ENCODE measurements at places on chromosomes 1 and 21. TPM values are rescaled to one million over a fixed set of nuclear protein-coding genes. Genes with fewer than 3 reads are reported as not detected.

Gene BMP8A
- total RNA-seq: 0.83 TPM

Gene OR2L5
- not detected for total RNA-seq

Gene NUF2
- total RNA-seq: 0.36 TPM

- DNase-seq: peak; percentile 90
Measured at GRCh38 chr1:201536558-201536957, 2.4 kb upstream of the NAV1 start.

DNA sequence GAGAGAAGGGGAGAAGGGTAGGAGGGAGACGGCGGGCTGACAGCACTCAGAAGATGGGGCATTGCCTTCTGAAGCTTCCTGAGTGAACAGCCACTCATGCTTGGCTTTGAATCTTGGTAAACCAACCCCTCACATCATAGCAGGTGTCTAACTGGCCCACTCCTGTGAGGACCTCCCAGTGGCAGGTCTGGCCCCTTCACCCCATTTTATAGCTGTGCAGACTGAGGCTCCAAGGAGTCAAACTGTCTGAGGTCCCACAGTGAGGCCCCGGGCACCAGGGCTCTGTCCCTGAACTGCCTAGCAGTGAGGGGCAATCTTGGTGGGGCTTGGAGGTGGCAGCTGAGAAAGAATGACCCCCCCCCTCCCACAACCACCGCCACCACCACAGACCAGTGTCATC, 41.0 kb downstream of the SDC3 start:
- DNase-seq: no peak

DNA sequence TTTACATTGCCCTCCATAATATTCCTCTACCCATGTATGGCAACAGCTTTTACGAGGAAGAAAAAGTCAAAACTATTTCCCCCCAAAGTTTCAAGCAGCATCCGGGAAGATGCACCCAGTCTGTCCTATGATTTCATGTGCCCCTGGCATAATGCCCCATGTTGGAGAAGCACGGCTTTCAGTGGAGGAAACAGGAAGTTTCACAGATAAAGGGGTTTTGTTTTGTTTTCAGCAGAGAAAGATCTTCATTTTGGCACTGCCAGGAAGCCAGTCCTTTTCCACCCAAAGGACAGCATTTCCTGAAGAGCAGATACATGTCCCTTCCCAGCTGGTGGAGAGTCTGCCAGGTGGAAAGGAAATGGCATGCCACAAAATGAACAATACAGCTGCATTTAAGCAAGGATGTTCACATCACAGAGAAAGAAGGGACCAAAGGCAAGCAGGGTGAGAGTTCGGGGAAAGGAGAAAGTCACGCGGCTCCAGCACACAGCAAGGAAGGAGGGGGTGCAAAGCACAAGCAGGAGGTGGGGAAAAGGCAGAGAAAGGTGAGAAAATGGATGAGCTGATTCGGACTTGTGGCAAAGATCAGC, 95.3 kb upstream of the HIVEP3 start:
- DNase-seq: no peak

DNA sequence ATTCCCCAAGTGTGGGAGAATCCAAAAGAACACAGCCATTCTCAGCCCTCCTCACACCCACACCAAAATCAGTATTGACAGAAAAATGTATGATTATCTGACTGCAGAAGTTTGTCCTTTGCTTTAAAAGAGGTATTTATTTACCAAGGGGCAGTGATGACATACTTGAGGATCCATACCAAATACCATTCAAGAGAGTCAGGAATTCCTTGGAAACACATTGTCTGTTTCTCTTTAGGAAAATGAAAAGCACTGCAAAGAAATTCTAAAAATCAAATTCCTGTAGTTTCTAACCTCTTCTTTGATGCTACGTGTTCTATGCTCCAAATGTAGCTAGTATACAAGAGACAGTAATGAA, 509.6 kb upstream of the CXADR start:
- no peak for DNase-seq

DNA sequence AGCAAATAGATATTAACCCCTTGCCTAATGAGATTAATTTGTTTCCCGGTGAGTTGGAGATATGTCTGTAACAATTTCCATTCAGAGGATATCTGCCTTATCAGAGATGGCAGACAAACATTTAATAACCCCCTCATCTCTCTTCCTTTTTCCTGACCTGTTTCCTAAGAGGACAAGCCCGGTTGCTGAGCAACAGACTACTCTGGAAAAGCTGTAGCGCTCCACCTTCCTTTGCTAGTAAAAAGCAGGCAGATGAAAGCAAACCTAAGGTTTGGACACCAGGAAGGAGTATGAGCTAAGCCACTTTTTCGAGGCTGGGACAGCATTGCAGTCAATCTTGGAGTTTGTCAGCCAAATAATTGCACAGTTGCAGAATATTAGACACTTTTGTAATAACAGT, 82.4 kb downstream of the RGS21 start:
- DNase-seq: no peak

DNA sequence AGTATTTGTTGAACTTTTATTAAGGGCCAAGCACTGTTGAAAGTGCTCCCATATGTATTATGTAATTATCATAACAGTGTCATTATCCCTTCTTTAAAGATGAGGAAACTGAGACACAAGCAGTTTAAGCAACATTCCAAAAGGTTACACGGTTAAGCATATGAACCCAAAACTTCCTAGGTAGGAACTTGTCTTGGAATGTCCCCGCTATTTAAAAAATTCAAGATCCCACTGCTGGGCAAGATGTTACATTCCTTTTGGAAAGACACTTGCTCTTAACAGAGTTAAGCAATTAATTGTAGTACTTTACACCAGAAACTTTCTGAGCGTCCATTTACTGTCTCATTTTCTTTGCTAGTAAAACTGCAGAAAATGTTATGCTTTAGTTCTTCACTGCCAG, 15.6 kb downstream of the LMO4 start:
- DNase-seq: no peak

GRCh38 chr1:75707191-75707590, 17.3 kb upstream of the ACADM start:
- DNase-seq: no peak

DNA sequence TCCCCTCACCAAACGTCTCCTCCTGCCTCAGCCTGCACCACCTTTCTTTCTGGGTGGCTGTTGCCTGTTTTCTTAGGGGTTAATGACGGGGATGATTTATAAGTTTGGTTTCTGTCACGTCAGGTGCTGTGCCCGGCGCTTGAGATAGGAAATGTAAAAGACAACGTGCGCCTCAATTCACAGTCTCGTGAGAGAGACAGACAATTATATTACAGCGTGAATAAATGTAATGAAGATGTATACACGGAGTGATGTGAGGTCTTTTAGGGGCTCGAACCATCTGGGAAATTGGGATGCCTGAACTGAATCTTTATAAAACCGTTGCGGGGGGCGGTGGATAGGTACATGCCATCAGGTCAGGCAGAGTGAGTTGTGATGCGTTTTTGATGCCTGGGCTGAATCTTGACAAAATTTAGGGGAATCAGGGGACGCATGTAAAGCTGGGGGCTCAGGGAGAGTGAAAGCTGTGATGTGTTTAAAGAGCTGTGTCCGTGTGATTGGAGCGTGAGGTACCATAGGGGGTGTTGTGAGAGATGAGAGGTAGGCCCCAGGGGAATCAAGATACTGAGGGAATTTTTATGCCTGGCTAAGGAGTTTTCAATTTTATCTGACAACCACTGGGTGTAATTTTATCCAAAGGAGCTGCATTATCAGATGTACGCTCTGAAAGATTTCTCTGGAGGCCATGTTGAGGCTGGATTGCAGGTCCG, 831 bp downstream of the TIPRL start:
- DNase-seq: no peak

GRCh38 chr1:14265495-14265894, 333.0 kb upstream of the KAZN start:
- no peak for DNase-seq

- no peak for DNase-seq
Measured at GRCh38 chr1:89780721-89781120, 40.1 kb upstream of the LRRC8D start.

GRCh38 chr1:42379794-42380585, 602 bp upstream of the RIMKLA start:
- no peak for DNase-seq

- no peak for DNase-seq
Measured at GRCh38 chr1:236794585-236795034, 482 bp upstream of the MTR start.

GRCh38 chr1:66028035-66028434, 235.3 kb downstream of the PDE4B start:
- DNase-seq: no peak

DNA sequence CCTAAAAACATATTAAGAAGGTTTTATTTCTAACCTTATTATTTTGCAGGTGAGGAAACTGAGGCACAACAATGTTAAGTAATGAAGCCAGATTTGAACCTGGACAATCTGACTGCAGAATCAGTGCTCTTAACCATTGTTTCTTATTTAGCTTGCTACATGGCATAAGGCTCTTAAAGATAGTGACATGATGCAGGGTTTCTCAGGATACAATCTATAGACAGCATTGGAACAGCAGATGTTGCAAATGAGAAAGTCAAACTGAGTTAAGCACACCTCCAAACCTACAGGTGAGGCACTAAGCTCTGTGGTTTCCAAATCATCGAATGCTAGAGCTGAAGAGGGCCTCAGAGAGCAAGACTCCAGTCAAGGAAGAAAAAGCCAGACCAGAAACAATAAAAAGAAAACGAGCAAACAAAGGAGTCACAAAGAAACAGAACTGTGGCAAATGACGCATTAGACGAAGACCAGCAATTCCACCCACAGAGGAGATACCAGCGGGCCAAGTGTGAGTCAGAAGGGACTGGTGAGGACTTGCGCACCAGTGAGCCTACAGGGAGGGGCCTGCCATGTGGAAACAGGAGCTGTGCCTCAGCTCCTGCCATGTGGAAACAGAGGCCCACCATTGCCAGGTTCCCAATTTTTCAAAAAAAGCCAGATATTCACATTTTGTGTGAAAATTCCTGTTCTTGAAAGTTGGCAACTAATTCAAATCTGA, 14.4 kb downstream of the CD58 start:
- DNase-seq: peak; percentile 77

GRCh38 chr21:46465651-46466050, 7.0 kb downstream of the DIP2A start:
- no peak for DNase-seq

GRCh38 chr1:222009105-222009730, 267.3 kb upstream of the DUSP10 start:
- DNase-seq: no peak

DNA sequence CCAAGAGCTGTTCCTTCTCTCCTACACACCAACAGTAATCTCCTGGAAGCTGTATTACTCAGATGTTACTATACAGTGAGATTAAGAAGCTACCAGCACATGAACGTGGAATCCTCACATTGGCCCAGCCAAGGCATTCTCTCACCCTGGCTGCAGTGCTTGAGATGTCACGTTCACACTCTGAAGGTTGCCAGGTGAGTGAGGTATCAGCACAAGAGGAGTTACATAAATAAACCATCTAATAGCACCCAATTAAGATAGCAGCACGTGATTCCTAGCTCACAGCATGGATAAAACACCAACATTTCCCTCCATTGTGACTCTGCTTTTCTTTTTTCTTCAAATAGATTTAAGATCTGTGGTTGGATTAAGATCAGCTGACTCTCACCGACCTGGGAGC, 182.8 kb downstream of the PLPP3 start:
- no peak for DNase-seq

- DNase-seq: peak; percentile 74
Measured at GRCh38 chr1:226974544-226975258, 34.6 kb downstream of the COQ8A start.

GRCh38 chr1:203046984-203047630, 20.8 kb downstream of the PPFIA4 start:
- DNase-seq: no peak

- no peak for DNase-seq
Measured at GRCh38 chr1:92754000-92754718, 30.7 kb downstream of the EVI5 start.

DNA sequence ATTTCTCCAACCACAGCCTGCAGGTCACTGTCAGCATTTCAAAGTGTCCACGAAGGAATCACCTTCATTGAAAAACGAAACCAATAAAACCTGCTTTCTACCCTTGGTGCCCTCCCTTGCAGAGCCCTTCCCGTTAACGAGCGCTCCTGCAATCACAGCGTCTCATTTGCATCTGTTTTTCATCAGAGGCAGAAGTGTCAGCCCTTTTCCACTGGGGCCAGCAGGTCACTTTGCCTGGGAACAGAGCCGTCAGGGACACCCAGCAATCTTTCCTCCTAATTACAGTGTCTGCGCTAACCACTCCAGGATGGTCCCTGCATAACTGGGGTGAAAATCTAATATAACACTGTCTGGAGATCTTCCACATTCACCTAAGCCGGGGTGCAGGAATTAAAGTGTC, 85.3 kb downstream of the PSMG1 start:
- DNase-seq: no peak

GRCh38 chr1:230105245-230105753, 38.3 kb downstream of the GALNT2 start:
- no peak for DNase-seq
